Activated naive CD4-positive, alpha-beta T cell (primary cell): ENCODE measurements at places on chromosomes 7 and 10.

- no peak for DNase-seq
Observed at GRCh38 chr7:33044401-33044718, 18.2 kb downstream of the NT5C3A start.

DNA sequence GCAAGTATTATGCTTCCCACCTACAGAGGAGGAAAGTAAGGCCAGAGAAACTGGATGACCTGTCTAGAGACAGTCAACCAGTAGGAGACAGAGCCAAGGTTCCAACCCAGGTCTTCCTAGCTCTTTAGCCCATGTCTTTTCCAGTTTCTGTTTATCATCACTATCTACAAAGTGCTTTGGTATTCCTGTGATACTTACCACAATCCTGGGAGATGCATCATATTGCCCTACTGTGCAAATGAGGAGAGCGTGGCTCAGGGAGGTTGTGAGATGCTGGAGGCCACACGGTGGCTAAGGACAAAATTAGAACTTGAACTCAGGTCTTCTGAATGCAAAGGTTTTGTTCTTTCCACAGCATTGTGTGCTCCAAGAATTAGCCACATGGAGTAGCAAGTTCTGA is 11.2 kb upstream of the PLEKHA1 start:
- no peak for DNase-seq

GRCh38 chr7:32891043-32891799 is at the start of gene KBTBD2:
TSS of gene KBTBD2 (minus strand) at chr7:32891760. CDS start at chr7:32879604, 12,156 bp downstream.
- DNase-seq: peak; percentile 61

DNA sequence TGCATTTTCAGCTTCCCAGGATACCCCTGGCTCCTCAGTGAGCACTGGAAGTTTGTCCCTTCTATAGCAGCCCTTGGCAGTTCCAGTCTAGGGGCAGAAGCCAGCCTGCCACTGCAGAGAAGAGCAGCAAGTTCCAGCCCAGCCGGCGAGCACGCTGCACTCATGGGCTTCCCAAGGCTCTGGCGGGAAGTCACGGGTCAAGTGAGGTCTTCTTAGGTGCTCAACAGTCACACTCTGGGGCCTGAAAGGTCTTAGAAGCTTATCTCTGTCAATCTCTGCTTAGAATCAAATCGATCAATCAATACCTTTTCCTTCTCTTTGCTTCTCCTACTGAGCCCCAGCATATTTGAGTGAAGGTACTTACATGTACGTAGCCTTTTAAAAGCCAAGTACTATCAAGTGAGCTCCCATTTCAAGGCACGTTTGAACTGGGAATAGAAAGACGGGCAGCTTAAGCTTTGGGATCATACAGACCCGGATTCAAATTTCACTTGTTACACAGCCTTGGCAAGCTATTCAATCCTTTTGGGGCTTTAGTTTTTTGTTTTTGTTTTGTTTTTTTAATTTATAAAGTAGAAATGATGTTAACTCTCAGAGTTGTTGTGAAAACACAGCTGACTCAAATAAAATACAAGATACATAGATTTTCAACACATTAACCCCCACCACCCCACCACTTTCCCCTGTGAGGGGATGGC is 152.6 kb upstream of the KLF14 start:
- no peak for DNase-seq

DNA sequence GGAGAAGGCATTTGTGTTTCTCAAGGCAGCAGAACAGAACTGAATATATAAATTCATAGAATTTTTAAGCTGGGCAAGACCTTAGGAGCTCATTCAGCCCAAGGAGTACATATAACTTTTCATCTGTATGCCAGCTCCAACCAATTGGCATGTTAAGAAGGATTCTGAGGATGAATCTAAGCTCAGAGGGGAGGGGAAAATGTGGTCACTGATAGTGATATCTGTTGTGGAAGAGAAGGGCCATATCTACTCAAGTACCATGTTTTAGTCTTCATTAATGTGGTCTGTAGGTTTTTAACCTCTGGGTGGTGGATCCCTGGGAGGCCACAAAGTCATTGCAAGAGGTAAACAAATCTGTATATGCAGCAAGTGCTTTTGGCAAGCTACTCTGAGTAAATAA is 6.4 kb downstream of the CALD1 start:
- DNase-seq: no peak

DNA sequence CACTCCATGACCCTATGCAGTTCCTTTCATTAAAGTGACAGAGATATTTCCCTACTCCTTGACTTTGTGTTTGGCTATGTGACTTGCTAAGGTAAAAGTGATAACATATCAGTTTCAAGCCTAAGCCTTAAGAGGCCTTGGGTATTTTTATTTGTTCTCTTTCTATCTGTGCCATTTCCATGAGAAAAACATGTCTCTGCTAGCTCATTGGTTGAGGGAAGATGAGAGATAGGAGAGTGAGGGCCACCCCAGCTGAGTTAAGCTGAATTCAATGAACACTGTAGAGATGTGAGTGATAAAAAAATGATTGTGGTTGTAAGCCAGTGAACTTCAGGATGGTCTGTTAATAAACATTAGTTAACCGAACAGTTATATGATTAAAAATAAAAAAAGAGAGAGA is 13.4 kb downstream of the TASOR2 start:
- DNase-seq: no peak

DNA sequence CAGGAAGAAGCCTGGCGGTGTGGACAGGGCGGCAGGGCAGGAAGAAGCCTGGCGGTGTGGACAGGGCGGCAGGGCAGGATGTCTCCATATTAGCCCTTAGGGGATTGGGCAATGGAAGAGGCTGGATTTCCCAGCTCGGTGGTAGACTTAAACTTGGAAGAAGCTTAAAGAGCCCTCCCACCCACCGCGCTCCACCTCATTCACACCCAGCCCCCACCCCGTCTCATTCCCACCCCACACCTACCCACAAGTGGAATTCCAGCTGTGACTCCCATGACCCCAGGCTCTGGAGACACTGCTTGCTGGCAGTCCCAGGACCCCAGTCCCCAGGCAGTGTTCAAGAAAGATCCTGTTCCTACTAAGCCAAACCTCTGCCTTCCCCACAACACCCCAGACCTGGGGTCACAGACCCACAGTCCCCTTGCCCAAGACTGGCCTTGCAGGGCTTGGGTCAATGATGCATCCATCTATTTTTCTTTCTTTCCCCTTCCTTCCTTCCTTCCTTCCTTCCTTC is 34.0 kb downstream of the SPDYE6 start:
- no peak for DNase-seq

- no peak for DNase-seq
Observed at GRCh38 chr7:101814081-101814990, 3.1 kb upstream of the CUX1 start.

- no peak for DNase-seq
Observed at GRCh38 chr10:103295374-103296015, 18.6 kb downstream of the INA start.

DNA sequence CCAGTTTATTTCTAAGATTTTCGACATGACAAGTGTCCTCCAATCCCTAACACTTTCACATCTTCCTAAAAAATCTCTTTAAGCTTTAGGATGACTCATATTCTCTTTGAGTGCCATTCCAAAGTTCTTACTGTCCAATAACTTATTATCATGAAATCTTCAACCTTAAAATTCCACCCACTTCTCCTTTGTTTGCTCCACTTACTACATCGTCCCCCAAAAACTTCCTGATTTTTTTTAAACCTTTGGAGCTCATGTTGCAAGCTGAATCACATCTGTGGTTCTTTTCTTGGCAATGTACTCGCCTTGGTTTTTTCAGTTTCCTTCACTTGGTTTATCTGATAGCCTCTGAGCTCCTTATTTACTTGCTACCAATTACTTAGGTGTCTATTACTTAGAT is 39.2 kb upstream of the JCAD start:
- DNase-seq: no peak
